Ammon's horn (tissue), 1 donor: ENCODE measurements at places on chromosomes 12 and 14.

DNA sequence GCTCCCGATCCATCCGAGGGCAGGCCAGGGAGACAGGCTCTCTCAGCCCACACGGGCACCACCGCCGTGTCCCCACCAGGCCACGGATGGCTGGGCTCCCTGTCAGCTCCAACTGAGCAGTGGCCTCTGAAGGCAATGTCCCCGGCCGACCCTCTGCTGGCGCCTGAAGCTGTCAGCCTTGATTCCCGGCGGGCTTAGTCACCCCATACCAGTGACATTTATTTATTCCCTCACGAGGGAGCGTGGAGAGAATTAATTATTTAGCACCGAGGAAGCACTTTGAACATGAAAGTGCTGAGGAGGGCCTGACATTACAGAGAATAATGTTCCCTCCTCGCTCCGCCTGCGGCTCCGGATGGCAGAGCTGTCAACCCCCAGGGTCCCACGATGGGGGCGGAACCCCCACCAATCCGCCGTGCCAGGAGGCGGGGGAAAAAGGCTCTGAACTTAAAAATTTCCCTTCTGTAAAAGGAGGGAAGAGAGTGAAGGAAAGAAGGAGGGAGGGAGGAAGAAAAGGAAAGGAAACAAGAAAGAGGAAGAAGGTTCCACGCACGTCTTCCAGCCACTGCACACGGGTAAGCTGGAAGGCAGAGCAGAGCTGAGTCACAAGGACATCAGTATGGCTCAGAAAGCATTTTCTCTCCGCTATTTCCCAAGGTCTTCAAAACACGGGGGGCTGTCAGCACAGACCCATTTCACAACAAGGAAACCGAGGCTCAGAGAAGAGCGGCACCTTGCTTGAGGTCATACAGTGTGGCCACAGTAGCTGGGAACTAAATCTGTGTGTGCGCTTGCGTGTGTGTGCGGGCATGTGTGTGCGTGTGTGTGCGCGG lies 108.7 kb upstream of the NCOR2 start:
- peak; percentile 67 for DNase-seq

- no peak for DNase-seq
These were observed 13.5 kb downstream of the PHLDA1 start for GRCh38 chr12:76018111-76018510.

GRCh38 chr12:130799051-130799450 lies 40.0 kb downstream of the STX2 start:
- DNase-seq, result no peak

- no peak for DNase-seq
These were observed 82.2 kb downstream of the PAPOLA start for GRCh38 chr14:96584199-96584906.

DNA sequence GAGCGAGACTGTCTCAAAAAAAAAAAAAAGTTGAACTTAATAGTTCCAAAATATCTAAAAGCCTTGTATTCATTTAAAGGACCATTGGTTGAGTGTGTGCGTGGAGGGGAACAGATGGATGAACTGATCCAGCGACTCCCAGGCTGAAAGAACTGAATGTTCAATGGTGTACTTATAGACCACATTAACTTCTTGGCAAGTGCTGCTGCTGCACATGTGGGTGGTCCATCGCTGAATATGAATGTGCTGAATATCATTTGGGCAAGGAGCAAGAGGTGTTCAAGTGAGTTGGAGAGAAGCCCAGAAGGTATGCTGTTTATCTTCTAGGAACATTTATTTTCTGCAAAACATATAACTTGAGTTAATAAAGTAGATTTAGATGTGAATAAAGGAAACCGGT lies 289.0 kb upstream of the RPL10L start:
- no peak for DNase-seq

DNA sequence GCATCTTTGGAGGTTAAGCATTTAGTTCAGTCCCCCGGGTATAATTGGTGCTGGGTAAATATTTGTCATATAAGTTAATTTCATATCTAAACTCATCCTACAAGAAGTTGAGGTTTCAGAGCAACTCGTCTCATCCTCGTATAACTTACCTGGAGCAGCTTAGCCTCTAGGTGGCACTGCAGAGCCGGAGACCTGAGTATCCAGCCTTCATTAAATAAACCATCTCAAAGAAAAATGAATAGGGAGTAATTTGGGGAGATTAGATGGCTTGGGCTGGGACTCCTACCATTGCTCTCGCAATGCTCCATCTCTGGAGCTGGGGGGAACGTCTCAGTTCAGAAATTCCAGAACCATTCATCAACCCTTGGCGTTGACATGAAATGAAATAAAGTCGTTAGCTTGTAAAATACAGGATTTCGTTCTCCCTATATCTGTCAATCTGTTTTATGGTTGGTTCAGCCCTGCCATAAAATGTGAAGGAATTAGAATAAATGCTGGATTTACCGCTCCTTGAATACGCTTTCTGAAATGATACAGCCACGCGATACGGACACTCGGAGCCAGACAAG lies 122.9 kb upstream of the TMEM132D start:
- peak; percentile 35 for DNase-seq

- peak; percentile 38 for DNase-seq
These were observed 99.2 kb downstream of the SLC5A8 start for GRCh38 chr12:101110866-101111265.

- no peak for DNase-seq
These were observed 21.5 kb downstream of the YLPM1 start for GRCh38 chr14:74784634-74785033.
